ENCODE measurements at places on chromosomes 7 and 10.

DNA sequence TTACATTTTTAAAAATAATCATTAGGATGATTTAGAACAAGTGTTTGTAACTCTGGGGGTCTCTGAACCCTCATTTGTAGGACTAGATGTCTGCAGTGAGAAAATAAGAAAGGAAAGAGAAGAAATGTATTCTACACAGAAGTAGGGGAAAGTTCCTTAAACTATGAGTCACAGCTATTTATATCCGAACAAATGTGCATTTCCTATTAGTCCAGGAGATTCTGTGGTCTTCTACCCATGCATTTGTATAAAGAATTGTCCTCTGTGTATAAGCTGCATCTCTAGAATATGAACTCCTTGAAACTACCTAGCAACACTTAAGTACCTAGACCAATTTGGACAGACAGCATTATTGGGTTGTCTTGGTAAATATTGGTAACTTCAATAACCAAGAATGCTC lies 15.9 kb upstream of the CD36 start:
- no peak for DNase-seq

- no peak for DNase-seq
These were observed 48.0 kb upstream of the AQP1 start for GRCh38 chr7:30863706-30864035.

DNA sequence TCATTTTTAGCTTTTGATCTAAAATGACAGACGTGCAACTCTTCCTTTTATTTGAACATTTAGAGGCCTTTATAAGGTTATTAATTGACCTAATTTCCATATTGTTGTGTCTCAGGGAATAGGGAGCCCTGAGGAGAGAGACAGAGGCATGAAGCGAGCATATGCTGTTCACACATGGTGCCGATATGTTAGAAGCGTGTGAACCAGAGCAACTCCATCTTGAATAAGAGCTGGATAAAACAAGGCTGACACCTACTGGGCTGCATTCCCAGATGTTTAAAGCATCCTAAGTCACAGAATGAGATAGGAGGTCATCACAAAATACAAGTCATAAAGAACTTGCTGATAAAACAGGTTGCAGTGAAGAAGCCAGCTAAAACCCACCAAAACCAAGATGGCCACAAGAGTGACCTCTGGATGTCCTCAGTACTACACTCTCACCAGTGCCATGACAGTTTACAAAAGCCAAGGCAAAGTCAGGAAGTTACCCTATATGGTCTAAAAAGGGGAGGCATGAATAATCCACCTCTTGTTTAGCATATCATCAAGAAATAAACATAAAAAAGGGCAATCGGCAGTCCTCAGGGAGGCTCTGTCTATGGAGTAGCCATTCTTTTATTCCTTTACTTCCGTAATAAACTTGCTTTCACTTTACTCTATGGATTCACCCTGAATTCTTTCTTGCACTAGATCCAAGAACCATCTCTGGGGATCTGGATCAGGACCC lies 80.1 kb downstream of the SEC61G start:
- DNase-seq = no peak

DNA sequence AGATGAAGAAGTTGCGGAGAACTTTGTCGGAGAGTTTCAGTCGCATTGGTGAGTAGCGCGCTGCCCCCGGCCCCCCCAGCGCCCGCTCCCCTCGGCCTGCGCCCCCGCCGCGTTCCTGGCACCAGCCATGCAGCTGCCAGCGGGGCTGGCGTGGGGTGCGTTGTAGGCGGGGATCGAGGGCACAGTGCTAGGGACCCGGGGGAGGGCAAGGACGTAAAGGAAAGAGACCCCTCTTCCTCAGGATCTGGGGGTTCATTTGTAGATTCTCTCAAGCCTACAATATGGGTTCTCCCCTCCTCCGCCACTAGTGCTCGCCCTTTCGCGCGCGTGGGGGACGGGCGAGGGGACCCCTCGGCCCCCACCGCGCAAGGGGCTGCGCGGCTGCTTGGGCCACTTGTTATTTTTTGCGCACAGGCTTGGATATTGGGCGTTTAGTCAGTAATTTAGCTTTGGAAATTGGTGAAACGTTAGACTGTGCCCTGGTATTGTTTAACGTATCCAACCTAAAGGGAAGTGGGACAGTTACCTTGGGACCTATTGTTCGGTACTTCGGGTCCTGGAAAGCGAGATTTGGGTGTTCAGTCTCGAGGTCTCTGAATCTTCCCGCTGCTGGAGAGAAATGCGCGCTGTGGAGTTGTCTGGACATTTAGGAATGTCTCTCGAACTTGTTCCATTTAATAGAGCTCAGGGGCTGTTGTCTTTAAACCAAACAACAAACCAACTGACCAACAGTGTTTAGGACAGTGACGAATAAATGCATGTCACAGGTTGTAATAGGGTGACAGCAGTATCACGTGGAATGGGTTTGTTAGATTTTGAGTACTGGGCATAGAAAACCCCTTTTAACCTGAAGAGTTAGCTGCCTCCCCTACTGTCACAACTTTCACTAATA lies 796 bp downstream of the CDK14 start:
- DNase-seq = no peak

DNA sequence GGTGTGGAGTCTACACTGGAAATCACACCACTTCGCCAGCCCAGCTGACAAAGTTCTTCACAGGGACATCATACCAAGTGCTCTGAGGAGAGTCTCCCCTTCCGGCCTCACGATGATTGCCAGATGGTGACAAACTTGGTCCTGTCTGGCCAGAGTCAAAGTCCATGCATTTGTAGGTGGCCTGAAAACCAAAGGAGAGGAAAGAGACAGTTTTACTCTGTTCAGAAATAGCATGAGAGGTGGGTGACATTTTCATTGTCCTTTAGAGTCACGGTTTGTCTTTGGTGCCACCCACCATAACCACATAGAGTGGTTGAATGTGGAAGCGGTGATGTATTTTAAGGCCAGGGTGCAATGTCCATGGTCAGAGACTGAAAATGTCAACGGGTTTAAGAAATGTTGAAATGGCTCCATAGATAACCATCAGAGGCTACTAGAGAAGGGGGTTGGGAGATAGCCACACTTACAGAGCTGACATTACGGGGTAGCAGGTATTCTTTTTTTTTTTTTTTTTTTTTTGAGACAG lies 33.0 kb downstream of the BTBD16 start:
- no peak for DNase-seq

GRCh38 chr10:96988426-96988825 lies 156.3 kb downstream of the LCOR start:
- DNase-seq = no peak

All from iPS DF 6.9 (cell line).